ENCODE measurements at places on chromosomes 3 and 15.
A peak's percentile ranks its signal among the peaks of the same experiment; 100 is the strongest.

DNA sequence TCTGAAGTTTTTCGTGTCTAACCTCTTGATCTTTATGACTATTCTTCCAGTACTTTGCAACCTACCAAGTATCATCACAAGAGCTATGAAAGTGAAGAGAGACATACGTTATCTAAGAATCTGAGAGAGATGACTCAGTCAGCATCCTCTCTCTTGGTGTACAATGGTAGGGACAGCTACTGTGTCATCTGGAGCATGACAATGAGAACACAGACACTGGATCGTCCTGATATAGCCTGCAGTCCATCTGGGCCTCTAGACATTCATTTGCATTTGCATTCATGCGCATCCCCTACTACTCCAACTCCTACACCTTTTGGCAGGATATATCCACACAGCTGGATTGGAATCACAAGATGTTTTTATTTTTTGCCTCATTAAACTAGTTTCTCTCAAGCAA is 115.2 kb downstream of the PEX5L start:
- no peaks in the 10 kb centered on the region for H3K27me3 ChIP-seq
- H3K36me3 ChIP-seq, result no peaks in the 10 kb centered on the region
- H3K27ac ChIP-seq, result no peak overlapping the region
- no peak overlapping the region for H3K4me3 ChIP-seq
- no peaks in the 10 kb centered on the region for H3K4me1 ChIP-seq

GRCh38 chr3:107662124-107662507 is 139.4 kb downstream of the BBX start:
- H3K27me3 ChIP-seq, result no peaks in the 10 kb centered on the region
- H3K4me1 ChIP-seq, result peaks cover 40% of the 10 kb centered on the region
- H3K36me3 ChIP-seq, result no peaks in the 10 kb centered on the region
- peak overlapping the region; percentile 39 for H3K27ac ChIP-seq

GRCh38 chr15:73212424-73212823 is 156.3 kb downstream of the HCN4 start:
- H3K36me3 ChIP-seq, result no peaks in the 10 kb centered on the region
- DNase-seq, result no peak
- H3K4me3 ChIP-seq, result no peak overlapping the region
- H3K27me3 ChIP-seq, result no peaks in the 10 kb centered on the region
- no peaks in the 10 kb centered on the region for H3K4me1 ChIP-seq

GRCh38 chr3:159137949-159138348 is 336.1 kb downstream of the MFSD1 start:
- H3K36me3 ChIP-seq, result no peaks in the 10 kb centered on the region
- no peak overlapping the region for H3K4me3 ChIP-seq
- H3K4me1 ChIP-seq, result no peaks in the 10 kb centered on the region

DNA sequence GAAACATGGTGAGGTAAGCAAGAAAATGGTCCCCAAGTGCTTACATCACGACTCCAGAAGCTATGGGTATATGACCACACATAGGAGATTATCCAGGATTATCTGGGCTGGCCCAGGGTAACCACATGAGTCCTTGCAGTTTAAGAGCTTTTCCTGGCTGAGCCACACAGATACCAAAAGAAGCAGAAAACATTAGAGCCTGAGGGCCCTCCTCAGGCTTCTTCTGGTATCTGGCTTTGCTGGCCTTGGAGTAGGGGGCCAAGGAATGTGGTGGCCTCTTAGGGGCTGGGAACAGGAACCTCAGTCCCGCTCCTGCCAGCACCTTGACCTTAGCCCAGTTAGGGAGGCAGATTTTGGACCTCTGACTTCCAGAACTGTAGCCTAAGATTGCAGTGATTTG is 259.1 kb downstream of the KCNMB2 start:
- no peaks in the 10 kb centered on the region for H3K4me1 ChIP-seq
- no peak overlapping the region for H3K4me3 ChIP-seq
- H3K27me3 ChIP-seq, result no peaks in the 10 kb centered on the region
- H3K27ac ChIP-seq, result no peak overlapping the region
- H3K36me3 ChIP-seq, result no peaks in the 10 kb centered on the region
- DNase-seq, result no peak

- H3K36me3 ChIP-seq, result no peaks in the 10 kb centered on the region
- H3K27ac ChIP-seq, result peak overlapping the region; percentile 14
- H3K4me3 ChIP-seq, result no peak overlapping the region
- no peaks in the 10 kb centered on the region for H3K27me3 ChIP-seq
These were observed 270.2 kb upstream of the THBS1 start for GRCh38 chr15:39310633-39311032.

DNA sequence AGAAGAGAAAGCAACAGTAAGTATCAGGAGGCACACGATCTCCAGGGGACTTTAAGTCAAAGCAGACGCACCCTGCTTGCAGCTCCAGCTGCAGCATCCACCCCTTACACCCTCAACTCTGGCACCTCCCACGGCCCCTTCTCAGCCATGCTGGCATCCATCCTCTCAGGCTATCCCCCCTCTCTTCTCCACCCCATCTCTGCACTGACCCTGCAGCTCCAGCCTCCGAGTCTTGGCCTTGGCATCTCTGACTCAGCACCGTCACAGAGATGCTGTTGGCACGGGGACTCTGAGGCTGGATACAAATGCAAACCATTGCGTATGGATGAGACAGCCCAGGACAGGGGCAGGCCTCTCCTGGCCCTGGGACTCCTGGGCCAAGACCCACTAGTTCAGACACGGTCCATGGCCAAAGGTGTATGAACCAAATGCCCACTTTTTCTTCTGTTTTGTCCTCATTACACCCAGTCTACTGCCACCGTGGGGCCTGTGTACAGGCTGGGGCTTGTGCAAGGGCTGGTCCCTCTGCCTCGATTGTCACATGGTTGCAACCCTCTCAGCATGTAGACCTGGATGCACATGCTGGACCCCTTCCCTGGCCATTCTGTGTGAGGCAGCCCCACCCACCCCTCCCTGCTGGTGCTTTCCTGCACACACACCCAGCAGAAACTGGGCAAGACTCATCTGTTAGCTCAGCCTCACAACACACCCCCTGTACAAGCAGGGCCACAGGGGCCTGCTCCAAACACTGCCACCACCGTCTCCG is 18.7 kb upstream of the ZXDC start:
- H3K4me1 ChIP-seq, result no peaks in the 10 kb centered on the region
- H3K4me3 ChIP-seq, result no peak overlapping the region
- no peak for DNase-seq
- H3K27me3 ChIP-seq, result no peaks in the 10 kb centered on the region

DNA sequence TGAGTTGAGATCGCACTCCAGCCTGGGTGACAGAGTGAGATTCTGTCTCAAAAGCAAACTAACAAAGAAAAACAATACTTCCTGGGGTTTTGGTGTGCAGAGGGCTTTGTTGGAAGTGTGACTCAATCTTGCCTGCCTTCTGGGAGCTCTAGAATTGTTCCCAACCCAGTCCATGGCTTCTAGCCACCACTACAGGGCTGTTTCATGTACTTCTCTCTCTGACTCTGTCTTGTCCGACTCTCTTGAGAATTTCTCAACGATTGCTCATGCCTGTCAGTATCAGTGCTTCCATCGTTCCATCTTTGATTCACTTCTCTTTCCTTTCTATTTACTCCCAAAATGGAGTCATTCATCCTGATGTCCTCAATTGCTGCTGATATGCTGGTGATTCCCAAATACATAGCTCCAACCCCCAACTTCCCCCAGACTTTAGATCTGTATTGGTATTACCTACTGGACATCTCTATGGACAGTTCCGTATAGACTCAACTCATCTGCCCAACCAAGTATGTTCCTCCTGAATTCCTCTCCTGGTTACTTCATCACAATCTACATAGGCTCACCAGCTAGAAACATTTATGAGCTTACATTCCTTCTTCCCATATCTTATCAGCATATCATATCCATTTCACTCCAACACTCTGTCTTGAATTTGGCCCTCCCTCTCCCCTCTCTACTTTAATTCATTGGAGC is 1.8 kb upstream of the AP2M1 start:
- no peak overlapping the region for H3K4me3 ChIP-seq
- no peak overlapping the region for H3K27ac ChIP-seq
- H3K4me1 ChIP-seq, result peaks cover 6% of the 10 kb centered on the region
- no peaks in the 10 kb centered on the region for H3K27me3 ChIP-seq

- H3K27ac ChIP-seq, result no peak overlapping the region
- H3K36me3 ChIP-seq, result no peaks in the 10 kb centered on the region
- no peak overlapping the region for H3K4me3 ChIP-seq
- H3K27me3 ChIP-seq, result no peaks in the 10 kb centered on the region
- no peak for DNase-seq
These were observed 523.6 kb upstream of the LMCD1 start for GRCh38 chr3:7978087-7978422.

DNA sequence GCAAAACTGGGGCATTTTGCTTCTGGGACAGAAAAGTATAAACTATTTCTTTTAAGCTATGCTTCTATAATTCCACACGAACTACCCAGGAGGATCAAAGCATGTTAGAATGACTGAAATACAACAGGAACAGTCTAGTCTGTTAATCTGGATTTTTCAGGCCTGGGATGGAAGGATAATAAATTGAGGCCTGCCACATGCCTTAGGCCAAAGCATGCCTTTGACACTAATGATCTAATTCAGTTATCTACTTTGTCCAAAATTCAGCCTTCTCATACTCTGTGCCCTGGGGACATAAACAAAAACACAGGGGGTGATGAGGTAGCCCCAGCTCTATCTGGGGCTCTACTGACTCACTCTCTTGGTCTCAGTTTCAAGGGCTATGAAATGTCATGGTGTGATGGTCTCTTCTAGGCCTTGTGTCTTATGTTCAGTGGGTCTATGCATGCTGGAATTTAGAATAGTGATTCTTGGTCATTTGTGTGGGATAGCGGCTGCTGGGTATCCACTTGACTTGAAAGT is 32.5 kb downstream of the GAP43 start:
- no peaks in the 10 kb centered on the region for H3K27me3 ChIP-seq
- no peak overlapping the region for H3K27ac ChIP-seq
- DNase-seq, result no peak
- peaks cover 7% of the 10 kb centered on the region for H3K4me1 ChIP-seq
- H3K4me3 ChIP-seq, result no peak overlapping the region

DNA sequence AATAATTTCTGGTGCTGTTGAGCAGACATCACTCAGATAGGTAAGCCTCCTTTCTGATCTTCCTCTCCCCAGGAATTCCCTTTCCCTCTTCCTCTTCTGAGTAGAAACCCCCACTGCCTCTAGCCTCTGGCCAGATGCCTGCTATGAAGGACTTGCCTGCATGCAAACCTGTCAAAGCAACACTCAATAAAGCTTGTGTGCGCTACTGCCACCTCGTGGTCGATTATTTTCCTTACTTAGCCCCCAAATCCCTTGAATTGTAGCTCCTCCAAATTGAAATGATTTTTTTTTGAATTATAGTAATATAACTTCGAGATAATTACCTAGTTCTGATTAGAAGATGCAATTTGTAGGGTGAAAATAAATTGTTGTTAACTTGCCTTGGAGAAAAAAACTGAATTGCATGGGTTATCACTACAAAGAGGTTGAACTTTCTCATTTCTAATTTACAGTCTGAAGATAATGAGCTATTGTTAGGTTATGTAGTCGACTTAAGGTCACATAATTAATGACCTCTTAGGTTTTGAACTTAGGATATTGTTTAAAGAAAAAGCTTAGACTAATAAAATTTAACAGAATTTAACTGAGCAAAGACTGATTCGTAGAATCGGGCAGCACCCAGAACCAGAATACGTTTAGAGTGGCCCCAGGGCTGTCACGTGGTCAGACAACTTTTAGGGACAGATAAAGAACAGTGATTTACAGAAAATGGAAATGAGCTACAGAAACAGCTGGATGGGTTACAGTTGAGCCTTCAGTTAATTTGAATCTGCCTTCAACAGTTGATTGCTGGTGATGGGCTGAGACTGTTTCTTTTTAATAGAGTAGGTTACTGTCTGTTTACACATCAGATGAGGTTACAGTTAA is 269.3 kb downstream of the ARPP21 start:
- H3K4me3 ChIP-seq, result no peak overlapping the region
- no peak overlapping the region for H3K27ac ChIP-seq
- H3K27me3 ChIP-seq, result no peaks in the 10 kb centered on the region
- DNase-seq, result no peak

GRCh38 chr15:40756938-40757337 is 1.9 kb upstream of the RMDN3 start:
- H3K36me3 ChIP-seq, result peaks cover 13% of the 10 kb centered on the region
- no peak overlapping the region for H3K27ac ChIP-seq
- no peak overlapping the region for H3K4me3 ChIP-seq
- H3K4me1 ChIP-seq, result peaks cover 5% of the 10 kb centered on the region
- DNase-seq, result no peak
- no peaks in the 10 kb centered on the region for H3K27me3 ChIP-seq

DNA sequence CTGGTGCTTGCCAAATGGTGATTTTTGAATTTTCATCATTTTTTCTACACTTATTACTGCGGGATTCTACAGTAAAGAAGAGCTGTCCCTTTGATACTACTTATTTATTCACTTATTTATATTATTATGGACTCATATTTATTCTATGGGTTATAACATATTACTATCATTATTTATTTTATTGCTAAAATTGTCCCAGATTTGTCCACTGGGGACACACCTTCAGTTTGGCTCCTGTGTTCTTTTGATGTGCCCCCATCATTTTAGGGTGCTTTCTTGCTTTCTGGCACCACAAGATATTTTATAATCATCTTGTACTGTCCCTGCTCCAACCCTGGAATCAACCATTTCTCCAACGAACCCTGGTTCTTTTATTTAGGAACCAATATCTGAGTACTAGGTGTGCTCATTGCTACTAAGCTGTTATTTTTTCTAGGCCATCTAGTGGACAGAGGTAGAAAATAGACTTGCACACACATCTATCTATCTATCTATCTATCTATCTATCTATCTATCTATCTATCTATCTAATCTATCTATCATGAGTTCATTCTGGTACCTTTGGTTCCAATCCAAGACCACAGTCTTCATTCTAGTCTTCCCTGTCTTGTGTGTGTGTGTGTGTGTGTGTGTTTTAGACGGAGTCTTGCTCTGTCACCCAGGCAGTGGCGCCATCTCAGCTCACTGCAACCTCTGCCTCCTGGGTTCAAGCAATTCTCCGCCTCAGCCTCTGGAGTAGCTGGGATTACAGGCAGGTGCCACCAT is 16.0 kb downstream of the SLC22A14 start:
- H3K27ac ChIP-seq, result no peak overlapping the region
- no peak for DNase-seq
- H3K4me3 ChIP-seq, result no peak overlapping the region
- no peaks in the 10 kb centered on the region for H3K36me3 ChIP-seq
- H3K27me3 ChIP-seq, result no peaks in the 10 kb centered on the region

- H3K27ac ChIP-seq, result no peak overlapping the region
- DNase-seq, result no peak
- H3K4me3 ChIP-seq, result no peak overlapping the region
- no peaks in the 10 kb centered on the region for H3K36me3 ChIP-seq
- H3K27me3 ChIP-seq, result no peaks in the 10 kb centered on the region
These were observed 190.9 kb upstream of the CFAP20DC start for GRCh38 chr3:59240666-59241255.

GRCh38 chr15:70362886-70363285 is 265.2 kb upstream of the TLE3 start:
- no peak overlapping the region for H3K4me3 ChIP-seq
- H3K36me3 ChIP-seq, result no peaks in the 10 kb centered on the region
- no peak overlapping the region for H3K27ac ChIP-seq
- peak; percentile 53 for DNase-seq
- H3K27me3 ChIP-seq, result no peaks in the 10 kb centered on the region

GRCh38 chr3:106157411-106157810 is 288.6 kb upstream of the CBLB start:
- H3K36me3 ChIP-seq, result no peaks in the 10 kb centered on the region
- DNase-seq, result no peak

All from RWPE2 (cell line).